ENCODE measurements at places on chromosomes 5 and 9. TPM values are rescaled to one million over a fixed set of nuclear protein-coding genes. Genes with fewer than 3 reads are reported as not detected.

DNA sequence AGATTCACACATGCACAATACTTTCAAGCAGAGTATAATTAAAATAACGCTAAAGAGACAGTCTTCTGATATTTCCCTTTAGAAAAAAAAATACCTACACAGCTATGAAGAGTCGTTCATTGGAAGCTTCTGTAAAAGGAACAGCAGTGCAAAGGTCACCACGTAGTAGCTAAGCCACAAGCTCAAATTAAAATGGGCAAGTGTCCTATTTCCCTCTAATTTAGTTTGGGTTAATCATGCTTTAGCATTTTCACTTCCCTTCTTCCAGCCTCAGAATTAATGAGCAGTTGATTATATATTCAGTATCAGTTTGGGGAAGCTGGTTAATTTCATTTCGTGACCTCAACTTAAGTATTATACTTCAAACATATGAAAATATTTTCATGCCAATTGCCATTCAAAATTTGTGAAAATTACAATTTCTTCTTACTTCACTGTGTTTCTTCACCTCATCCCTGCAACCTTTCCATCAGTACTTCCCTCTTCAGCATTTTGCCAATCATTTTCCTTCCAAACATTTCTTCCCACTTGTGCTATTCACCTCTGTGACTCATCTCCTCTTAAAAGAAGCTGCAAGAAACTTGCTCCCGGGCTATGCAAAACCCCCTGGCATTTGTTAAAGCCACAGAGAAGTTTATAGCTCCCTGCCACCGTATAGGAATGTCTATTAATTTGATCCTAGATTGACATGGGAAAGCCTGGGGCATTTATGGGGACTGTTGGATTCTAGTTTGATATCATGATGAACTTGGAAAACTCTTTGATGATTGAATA lies 83.0 kb downstream of the DMRTA1 start:
- peak; percentile 14 for DNase-seq

The PTCD2 gene
- 3.4 TPM for total RNA-seq

GRCh38 chr9:115225459-115226116 lies 107.6 kb upstream of the TNC start:
- DNase-seq: no peak

GRCh38 chr9:967903-968641 lies 8.4 kb upstream of the DMRT3 start:
- no peak for DNase-seq

The AQP3 gene
- 47.7 TPM for total RNA-seq

Measured in bronchial epithelial cell (primary cell).